ENCODE measurements at places on chromosomes 16 and 17.

- DNase-seq: no peak
These were observed 154.6 kb downstream of the CMIP start for GRCh38 chr16:81599034-81599744.

GRCh38 chr17:6927290-6928126 lies 68.3 kb upstream of the ALOX12 start:
- DNase-seq: no peak

DNA sequence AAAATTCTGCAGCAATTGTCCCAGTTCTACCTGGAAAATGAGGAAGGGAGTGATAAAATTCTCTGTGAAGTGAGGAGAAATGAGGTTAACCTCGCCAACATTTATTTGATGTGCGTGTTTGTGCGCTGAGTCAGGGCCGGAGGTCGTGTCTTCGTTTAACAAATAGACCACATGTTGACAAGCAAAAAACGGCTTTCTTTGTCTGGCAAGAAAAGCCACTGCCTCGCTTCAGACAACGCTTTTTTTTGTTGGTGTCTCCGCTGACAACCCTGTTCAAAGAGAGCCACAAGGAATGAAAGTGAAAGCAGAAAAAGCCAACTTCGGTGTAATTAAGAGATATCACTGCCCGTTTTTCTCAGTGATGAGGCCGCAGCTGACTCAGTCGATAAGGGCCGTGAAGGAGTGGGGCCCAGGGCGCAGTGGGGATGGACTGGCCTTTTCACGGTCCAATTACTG lies 510.6 kb downstream of the CDH13 start:
- peak; percentile 57 for DNase-seq

DNA sequence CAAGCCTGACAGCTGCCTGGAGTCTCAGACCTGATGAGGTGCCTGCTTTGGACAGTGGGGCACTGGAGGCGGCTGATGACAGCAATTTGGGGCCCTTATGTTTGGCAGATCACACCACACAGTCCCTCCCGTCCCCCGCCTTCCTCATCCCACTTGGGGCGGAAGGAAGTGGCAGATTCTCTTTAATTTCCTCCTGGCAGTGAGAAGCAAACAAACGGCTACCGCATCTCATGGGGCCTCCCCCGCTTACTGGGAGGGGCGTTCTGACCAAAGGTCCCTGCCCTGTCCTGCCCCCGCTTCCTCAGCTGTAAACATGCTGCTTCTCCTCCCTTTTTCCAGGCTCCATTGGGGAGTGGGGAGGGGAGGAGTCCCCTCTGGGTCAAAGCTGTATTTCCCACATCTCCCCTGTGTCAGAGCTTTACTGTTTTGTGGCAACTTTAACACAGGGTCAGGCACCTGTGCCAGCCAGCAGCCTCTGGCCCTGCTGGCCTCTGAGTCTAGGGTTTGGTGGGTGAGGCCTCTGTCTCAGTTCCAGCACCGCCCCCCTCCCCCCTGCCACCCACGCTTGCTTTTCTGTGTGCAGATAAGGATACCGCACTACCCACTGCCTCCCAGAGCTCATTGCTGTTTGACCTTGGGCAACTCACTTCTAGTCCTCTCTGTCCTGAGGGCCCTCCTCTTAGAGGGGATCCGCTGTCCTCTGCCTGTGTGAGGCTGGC lies 5.4 kb upstream of the NFATC3 start:
- DNase-seq: no peak

- no peak for DNase-seq
These were observed 7.2 kb downstream of the NDUFAF8 start for GRCh38 chr17:81246343-81246670.

- DNase-seq: peak; percentile 38
These were observed 615 bp downstream of the NHERF2 start for GRCh38 chr16:2027024-2028010.

GRCh38 chr17:77209330-77209748 lies 68.6 kb downstream of the SEC14L1 start:
- DNase-seq: no peak

GRCh38 chr17:47246120-47246519 lies 7.5 kb upstream of the ITGB3 start:
- DNase-seq: no peak

- DNase-seq: no peak
These were observed 4.5 kb downstream of the ZNF646 start for GRCh38 chr16:31078597-31079341.

- no peak for DNase-seq
These were observed 158.6 kb upstream of the CDH5 start for GRCh38 chr16:66207883-66208265.

GRCh38 chr17:30477083-30477773 lies at the start of gene GOSR1:
GOSR1 (plus strand) TSS chr17:30477408; CDS start chr17:30477434, 26 bp downstream.
- peak; percentile 96 for DNase-seq

- no peak for DNase-seq
These were observed 956.1 kb upstream of the GOT2 start for GRCh38 chr16:59690216-59690615.

DNA sequence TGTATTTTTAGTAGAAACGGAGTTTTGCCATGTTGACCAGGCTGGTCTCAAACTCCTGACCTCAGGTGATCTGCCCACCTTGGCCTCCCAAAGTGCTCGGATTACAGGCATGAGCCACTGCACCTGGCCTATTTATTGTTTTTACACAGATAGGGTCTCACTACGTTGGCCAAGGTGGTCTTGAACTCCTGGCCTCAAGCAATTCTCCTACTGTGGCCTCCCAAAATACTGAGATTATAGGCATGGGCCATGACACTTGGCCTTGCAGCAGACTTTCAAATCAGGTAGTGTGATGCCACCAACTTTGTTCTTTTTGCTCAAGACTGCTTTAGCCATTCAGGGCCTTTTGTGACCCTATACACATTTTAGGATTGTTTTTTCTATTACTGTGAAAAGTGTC lies 61.7 kb upstream of the INTS2 start:
- no peak for DNase-seq

DNA sequence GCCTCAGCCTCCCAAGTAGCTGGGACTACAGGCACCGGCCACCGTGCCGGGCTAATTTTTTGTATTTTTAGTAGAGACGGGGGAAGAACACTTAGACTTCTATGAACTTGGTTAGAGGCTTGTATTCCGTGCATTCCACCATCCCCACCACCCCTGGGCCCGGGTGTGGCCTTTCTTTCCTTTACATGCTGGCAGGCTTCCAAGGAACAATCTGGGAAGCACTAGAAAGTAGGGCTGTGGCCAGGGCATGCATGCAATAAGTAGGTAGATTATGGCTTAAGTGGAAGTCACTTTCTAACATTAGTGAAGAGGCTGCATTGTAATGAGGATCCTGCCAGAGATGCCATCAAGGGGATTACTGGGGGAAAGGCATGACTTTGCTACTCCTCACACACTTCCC lies 171.6 kb downstream of the SHISA6 start:
- DNase-seq: no peak

DNA sequence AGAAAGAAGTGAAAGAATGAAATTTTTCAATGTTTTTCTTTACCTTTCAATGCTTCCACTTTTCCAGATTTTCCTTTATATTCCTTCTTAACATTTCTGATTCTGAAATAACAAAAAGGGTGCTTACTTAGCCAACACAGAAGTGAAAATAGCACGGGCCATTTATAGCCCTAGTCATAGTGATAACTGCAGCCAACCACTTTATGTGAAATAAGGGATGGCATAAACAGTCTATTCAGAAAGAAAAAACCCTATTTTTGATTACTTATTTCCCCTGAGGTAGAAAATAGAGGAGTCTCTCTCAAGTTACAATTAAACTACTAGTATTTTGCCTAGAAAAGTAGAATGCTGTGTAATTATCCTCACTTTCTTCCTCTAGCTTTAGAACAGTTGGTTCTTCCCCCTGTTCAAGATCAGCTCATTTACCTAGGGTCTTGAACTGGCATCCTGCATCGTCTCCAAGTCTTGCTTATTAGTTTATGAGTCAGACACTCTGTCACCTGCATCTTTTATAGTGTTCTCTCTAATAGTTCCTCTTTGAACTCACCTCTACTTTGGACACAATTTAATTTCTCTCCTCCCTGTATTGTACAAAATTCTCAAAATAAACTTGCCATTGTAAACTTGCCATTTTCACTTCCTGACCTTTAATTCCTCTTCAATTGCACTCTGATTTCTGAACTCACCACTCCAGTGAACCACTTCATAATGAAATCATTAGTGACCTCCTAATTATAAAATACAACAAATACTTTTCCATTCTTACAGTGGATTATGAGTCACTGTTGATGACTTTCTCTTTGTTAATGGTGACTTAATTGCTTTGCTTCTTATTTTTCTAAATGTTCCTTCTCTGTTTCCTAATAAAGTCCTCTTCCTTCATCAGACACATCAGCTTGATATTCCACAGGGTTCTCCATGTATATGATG lies 23.6 kb downstream of the ABCA6 start:
- peak; percentile 58 for DNase-seq

DNA sequence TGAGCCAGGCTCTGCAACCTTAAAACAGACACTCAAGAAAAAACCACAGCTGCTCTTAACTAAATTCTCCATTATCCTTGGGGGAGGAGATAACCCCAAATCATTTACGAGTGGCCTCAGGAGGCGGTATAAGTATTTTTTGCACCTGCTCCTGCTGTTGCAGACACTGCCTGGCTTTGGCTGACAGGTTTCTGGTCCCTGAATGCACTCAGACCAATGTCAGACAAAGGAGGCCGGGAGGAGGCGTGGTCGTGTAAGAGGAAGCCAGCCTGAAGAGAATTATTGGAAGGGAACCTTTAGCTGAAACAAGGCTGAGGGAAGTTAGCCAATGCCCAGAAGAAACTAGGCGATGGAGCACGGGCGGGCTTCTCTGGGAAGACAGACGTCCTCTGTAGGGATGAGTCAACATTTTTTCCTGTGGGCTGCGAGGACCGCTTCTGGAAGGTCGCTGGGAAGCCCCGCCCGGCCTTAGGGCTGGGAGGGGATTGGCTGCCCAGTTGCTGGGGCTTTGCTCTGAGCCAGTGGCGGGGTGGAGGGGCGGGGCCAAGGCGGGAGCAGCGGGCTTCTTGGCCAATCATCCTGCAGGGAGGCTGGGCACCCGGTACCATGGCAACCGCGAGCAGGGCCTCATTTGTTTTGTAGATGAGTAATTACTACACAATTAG lies 82.3 kb downstream of the CCDC182 start:
- DNase-seq: peak; percentile 89

- no peak for DNase-seq
These were observed 11.1 kb downstream of the ABR start for GRCh38 chr17:1168533-1169220.

GRCh38 chr17:39555368-39555767 lies 52.4 kb downstream of the NEUROD2 start:
- DNase-seq: no peak

DNA sequence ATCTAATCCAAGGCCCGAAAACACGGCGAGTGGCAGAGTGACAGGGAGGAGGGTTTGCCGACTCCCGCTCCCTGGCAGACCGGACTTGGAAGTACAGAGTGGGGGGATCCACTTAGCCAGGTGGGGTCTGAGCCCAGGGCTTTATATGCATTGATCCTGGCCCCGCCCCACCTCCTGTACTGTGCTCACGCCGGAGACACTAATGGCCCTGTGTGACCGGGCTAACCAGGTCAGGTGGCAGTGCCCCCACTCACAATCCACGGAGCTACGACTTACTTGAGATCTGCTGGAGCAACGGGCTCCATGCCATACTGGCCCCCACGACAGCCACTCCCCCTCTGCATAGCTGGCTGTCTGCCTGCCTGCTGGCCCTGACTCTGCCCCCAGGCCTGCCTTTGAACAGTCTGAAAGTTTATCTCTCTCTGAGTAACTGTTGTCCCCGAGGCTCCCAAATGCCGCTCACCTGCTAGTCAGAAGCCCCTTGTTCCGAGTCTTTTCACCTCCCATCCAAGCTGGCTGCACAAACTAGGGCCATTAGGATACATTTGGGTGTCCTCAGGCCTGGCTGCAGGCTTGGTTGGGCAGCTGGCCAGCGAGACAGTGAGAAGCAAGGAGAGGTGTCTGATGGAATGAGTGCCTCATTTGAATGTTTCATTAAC lies 28.0 kb downstream of the CACNA1G start:
- DNase-seq: no peak

- no peak for DNase-seq
These were observed 49.7 kb downstream of the TOX3 start for GRCh38 chr16:52497067-52497816.

DNA sequence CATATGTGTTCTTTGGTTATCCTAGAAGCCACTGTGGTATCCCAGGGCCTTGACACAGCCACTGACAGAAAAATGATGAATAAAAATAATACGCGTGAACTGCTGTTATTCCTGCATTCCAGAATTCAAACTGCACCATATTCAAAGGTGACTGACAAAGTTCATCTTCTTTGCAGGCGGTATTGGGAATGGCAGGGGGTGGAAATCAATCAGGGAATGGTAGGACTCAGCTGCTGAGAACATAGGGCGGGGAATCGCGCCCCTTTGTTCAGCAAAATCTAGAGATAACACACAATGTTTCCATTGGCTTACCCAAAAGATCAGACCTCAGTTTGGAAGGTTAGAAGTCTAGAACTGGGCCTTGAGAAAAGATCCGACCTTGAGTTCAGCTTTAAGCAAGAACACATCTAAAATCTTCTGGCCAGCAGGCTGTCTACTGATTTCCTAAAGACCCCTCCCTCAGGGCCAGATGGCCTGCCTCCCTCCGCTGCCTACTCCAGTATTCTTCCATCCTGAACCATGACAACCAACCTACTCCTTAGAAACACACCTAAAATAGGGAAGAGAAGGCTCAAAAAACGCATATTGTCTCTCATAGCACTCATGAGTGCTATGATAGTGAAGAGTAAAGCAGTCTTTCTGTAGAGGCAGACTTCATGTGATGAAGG lies 34.1 kb downstream of the CDK5R1 start:
- DNase-seq: no peak

GRCh38 chr17:48636177-48637018 lies 10.2 kb upstream of the HOXB9 start:
- DNase-seq: peak; percentile 93

GRCh38 chr16:5642011-5642410 lies 544.4 kb upstream of the EEF2KMT start:
- DNase-seq: no peak

GRCh38 chr16:27341549-27341948 lies 27.8 kb downstream of the IL4R start:
- DNase-seq: no peak

GRCh38 chr17:12634789-12635414 lies 30.8 kb upstream of the MYOCD start:
- no peak for DNase-seq

DNA sequence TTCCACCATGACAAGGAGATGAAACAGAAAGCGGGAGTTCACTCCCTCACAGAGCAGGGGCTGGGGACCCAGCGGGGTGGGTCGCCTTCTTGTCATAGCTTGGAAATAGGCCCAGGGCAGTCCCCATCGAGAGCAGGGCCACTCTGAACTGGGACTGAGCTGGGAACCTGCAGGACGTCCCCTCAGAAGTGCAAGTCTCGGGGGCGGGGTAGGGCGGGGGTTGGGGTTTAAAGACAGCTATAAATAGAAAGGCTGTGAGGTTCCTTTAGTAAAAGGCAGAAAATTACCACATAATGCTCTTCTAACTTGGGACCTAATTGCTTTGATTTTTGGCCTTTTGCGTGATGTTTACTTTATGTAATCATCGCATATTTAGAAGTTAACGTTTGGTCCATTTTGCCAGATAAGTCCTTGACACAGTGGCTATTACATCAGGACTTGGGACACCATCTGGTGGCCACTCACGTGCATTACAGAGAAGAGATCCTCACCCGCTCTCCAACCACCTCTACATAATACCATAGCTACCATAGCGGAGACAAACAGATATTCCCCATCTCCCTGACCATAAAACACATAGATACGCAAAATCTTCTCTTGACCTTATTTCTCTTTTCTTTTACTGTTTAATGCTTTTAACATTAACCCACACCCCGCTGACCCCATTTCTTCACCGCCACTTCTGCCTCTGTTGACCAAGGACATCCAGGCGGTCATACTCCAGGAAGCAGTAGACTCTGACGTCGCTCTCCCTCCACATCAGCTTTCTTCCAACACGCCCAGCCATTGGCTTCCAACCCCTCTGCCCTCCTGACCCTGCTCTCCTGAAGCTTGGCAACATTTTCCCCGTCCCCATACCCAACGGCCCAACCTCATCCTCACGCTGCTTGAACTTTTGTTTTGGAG lies 27.5 kb upstream of the PIK3R6 start:
- DNase-seq: peak; percentile 57

All from NAMALWA (cell line).